Tibial nerve (tissue), 4 donors: ENCODE measurements at places on chromosomes 7 and 10. TPM values are rescaled to one million over a fixed set of nuclear protein-coding genes. Genes with fewer than 3 reads are reported as not detected.

RPEL1 gene
- not detected for total RNA-seq

CACNA2D1 gene
- 17.7 TPM for total RNA-seq

COL26A1 gene
- 0.21 TPM for total RNA-seq

GRCh38 chr7:27532314-27532713 is 130.4 kb downstream of the HIBADH start:
- DNase-seq = no peak

GRCh38 chr10:116151076-116151475 is 121.9 kb downstream of the GFRA1 start:
- no peak for DNase-seq

DNA sequence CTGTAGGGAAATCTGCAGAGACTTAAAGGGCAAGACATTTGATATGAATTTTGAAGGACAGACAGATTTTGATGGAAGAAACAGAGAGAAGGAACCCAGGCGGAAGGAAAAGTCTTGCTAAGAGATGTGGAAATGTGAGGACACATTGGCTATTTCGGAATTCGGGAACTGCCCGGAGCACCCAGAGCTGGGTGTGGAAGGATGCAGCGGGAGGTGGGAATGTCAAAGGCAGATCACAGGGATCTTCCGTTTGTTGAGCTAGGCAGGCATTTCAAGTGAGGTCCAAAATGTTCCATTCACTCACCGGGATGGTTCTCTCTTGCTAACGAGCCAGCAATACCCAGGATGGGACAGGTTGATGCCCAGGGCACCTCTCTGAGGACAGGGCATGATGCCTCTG is 87.2 kb upstream of the CTBP2 start:
- DNase-seq = no peak

- no peak for DNase-seq
Measured at GRCh38 chr10:72170263-72170662, 45.5 kb upstream of the ANAPC16 start.

DNA sequence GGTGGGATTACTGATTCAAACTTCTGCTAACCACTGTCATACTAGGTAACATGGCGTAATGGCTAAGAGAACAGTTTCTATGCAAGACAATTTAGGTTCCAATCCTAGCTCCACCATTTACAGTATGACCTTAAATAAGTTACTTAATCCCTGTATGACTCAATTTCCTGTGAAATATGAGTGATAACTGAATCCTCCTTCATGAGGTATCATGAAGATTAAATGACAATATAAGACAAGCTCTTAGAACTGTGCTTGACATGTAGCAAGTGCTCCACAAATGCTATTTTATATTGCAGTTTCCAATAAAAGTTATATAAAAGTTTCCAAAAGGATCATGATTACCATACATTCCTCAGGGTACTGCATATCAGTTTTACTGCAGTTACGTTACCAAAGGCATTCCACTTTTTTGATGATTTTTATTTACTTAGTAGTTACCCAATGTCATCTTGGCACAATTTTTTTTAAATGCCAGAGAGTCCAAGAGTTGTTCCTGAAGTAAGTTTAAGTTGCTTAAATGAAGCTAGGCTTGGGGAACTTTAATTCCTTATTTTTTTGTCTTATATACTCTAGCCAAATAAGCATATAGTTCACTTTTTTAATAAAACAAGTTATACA is 7.1 kb downstream of the DOCK4 start:
- DNase-seq = no peak

GRCh38 chr10:44589181-44589943 is 204.5 kb upstream of the CXCL12 start:
- DNase-seq = no peak

DNA sequence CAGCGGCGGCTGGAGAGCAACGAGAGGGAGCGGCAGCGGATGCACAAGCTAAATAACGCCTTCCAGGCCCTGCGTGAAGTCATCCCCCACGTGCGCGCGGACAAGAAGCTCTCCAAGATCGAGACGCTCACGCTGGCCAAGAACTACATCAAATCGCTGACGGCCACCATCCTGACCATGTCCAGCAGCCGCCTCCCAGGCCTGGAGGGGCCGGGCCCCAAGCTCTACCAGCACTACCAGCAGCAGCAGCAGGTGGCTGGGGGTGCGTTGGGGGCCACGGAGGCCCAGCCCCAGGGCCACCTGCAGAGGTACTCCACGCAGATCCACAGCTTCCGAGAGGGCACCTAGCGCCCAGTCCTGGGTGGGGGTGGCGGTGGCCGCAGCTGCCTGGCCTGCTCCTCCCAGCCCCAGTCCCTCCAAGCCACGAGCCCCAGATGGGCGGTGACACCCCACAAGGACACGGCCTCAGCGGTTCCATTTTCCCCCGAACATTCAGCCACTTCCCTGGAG is 1.3 kb downstream of the BHLHA15 start:
- DNase-seq = no peak

- no peak for DNase-seq
Measured at GRCh38 chr7:67809586-67809985, 813.0 kb downstream of the TYW1 start.

DNA sequence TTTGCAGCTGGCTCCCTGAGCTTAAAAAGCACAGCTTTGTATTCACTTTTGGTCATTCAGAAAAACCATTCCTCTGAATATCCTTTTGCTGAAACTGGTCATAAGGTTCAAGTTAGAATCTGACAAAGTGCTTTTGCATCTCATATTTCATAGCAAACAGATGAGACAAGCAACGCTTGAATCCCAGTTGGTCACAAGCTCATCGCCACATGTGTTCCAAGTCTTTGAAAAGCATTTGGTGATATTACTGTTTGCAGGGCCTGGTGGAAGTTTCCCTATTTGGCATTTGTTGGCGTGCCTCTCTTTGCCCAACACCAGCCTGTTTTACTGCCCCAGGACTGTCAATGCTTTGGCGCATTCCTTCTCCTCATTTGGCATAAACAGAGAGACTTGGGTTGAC is 10.3 kb downstream of the TACC2 start:
- DNase-seq = no peak
